ENCODE measurements at places on chromosomes 16 and 17. TPM values are rescaled to one million over a fixed set of nuclear protein-coding genes. Genes with fewer than 3 reads are reported as not detected.

DNA sequence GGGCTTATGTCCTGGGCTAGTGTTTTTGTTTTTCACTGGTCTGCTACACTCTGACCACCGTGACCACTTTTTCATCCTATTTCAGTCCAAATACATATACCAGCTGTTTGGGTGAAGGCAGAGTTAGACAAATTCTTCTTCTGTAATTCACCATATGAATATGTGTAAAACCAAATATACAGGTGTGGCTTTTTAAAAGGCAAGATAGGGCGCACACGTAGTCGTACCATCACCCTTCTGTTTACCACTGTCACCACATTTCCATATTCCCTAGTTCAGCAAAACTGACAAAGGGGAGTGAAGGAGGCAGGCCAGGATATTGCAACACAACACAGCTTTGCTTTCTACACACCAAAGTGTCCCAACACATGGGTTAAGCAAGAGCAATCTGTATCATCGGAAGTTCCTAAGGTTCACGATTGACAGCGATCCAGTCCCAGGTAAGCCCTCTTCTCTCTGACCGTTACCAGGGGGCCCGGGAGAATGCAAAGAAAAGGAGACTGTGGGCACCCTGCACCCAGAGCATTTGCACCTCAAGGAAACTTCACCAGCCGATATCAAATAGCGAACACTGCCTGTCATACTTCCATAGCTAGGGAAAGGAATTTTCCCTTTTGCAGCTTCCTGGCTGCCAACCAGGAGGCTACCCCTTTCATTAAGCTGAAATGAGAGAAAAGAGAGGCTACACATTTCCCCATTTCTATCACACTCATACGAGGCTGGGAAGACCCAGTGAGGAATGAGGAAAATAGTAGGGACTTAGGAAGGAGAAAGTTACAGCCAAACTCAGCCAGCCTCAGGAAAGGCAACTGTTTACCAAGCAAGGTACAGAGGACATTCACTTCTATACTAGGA, 23.1 kb downstream of the CREBBP start:
- peak; percentile 36 for DNase-seq

SKAP1 gene
- total RNA-seq = not detected

DNA sequence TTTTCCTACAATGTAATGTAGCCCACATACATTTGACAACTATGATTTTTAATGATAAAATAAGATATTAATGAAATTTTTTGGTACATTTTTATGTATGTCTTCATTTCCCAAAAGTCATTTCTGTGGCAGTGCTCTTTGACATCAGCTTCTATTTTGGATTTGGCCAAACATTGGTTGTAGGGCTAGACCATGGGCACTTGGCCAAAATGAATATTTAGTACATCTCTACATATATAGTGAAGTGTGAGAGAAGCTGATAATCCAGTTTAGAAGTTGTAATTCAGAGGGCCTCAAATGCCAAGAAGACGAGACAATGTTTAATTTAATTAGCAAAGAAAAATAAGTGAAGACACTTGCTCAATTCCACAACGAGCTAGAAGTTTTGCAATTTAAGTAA, 724.9 kb upstream of the SOX9 start:
- no peak for DNase-seq

SPAG5 gene
- total RNA-seq = 66.0 TPM

ADPRM gene
- total RNA-seq = 10.4 TPM

DNA sequence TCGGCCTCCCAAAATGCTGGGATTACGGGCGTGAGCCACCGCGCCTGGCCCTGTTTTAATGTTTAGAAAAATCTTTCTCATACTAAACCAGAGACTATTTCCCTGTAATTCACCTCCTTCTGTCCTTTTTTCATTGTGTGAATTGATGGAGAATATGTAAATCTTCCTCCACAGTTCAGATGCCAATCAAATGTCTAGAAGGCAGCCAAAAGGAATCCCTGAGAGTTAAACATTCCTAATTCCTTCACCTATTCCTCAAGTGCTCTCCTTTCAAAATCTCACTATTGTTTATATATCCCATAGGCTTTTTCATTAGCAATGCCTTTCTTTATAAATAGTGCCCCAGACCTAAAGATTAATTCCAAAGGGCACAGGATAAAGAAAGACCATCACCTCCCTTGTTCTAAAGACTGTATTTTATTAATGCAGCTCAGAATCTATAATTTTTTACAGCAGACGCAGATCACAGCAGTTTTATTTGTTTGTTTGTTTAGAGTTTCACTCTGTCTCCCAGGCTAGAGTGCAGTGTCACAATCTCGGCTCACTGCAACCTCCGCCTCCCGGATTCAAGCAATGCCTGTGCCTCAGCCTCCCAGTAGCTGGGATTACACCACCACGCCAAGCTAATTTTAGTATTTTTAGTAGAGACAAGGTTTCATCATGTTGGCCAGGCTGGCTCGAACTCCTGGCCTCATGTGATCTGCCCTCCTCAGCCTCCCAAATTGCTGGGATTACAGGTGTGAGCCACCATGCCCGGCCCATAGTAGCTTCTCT, 30.5 kb downstream of the COPZ2 start:
- DNase-seq = no peak

GRCh38 chr16:554297-554621, 5.9 kb upstream of the PRR35 start:
- DNase-seq = no peak

DNA sequence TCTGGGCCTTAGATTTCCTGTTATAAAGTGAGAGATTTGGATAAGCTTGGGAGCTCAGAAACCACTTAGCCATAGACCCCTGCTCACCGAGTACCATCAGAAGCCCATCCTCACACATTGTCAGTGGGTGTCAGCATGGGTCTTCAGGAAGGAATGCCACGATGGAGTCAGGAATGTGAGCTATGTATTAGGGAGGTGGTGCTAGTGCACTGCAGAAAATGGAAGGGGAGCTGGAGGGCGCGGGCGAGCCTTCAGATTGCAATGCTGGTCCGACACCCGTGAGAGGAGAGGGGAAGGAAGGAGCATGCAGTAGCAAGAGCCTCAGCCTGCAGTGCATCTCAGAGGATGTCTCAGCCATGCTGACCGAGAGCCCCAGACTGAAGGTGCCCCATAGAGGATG, 294.5 kb downstream of the FOXL1 start:
- no peak for DNase-seq

EVI2A gene
- total RNA-seq = not detected

DNA sequence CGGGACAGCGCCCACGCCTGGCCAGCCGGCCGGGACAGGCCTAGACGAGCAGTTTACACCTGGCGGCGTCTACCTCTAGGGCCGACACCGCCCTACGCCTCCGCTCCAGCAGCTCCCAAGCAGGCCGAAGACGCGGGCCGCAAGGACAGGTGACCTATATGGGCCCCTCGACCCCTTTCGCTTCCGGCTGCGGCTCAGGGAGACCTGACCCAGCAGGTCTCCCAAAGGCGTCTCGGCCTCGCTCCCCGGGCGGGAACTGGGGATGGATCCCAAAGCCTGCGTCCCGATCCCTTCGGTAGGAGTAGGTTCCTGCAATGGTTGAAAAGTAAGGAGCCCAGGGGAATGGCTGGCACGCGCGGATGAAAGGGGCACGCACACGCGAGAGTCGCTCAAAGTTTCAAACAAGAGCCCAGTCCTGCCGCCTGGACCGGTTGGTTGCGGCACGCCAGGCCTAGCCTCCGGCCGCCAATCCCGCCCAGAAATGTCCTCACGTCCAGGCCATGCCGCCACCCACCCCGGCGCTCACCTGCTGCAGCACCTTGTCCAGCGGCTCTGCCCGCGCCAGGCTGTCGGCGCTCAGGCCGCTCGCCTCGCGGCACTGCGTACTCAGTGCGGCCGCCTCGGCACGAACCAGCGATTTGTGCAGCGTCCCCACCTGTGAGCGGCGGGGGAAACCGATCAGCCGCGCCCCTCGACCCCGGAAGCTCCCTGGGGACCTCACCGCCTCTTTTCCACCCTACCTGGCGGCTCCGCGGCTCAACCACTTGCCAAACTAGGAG, 630 bp downstream of the ESRP2 start:
- peak; percentile 68 for DNase-seq

TBC1D28 gene
- total RNA-seq = not detected

DNA sequence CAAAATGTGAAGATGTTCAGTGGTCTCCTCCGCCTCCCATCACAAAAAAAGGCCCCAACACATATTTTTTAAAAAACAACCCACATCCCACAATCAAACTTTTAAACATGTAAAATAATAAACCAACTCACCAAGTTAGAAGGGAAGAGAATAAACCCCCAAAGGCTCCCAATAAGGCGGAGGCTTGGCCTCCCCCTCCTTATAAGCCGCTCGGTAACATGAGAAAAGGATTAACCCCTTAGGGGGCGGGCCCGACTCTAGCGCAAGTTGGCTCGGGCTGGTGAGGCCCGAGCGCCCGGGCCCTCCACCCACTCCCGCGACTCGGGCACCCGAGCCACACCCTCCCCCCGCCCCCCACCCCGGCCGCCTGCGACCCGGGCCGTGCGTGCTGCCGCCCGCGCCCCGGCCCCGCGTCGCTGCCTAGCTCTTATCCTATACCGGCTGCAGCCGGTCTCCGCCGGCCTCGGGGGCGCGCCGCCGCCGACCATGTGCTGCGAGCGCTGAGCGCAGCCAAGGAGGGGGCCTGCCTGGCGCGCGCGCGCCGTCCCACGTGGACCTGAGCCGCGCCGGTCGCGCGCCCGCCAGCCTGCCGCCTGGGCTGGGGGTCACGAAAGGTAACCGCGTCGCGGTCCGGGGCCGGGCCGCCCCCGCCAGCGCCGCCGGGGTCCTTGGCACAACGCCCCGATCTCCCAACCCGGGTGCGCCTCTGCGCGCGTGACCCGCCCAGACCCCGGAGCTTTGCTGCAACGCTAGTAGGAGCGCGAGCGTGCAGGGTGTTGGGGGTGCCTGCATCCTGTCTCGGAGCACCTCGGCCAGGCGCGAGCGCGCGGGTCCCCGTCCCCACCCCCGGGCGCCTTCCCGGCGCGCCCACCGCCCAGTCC, at the start of the genes ARSG and SLC16A6:
ARSG (plus strand) TSS at position 541 of the 881 bp plus-strand sequence. CDS start 15,999 bp downstream, outside the sequence.
SLC16A6 (minus strand) TSS at position 173 of the 881 bp plus-strand sequence. CDS start 12,807 bp downstream, outside the sequence.
- DNase-seq = no peak

DNA sequence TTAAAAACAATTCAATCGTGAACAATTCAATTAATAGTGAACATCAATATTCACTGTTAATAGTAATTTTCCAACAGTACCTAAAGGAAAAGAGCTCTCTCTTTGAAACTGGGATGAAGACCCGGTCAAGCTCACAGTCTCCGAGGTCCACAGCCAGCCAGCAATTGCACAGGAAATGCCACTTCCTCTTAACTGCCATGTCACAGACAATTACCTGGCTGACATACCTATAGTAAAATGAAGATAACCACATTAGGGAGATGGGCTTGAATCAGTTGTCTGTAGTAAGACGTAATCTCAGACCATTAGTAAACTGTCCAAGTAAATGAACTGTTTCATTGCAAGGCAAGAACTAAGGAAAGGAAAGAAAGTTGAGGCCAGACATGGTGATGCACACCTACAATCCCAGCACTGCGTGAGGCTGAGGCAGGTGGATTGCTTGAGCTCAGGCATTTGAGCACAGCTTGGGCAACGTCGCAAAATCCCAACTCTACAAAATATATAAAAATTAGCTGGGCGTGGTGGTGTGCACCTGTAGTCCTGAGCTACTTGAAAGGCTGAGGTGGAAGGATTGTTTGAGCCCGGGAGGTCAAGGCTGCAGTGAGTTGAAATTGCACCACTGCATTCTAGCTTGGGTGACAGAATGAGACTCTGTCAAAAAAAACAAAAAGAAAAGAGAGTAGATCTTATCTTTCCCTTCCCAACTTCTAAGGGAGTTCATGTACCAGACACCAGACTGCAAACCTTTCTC, 36.9 kb downstream of the PKD1L3 start:
- no peak for DNase-seq

P2RX1 gene
- not detected for total RNA-seq

GRCh38 chr17:43576563-43577229, 30.6 kb upstream of the ETV4 start:
- DNase-seq = peak; percentile 45

CENPN gene
- 44.8 TPM for total RNA-seq

Measured in foreskin keratinocyte (primary cell).